ENCODE measurements at places on chromosomes 4 and X. TPM values are rescaled to one million over a fixed set of nuclear protein-coding genes. Genes with fewer than 3 reads are reported as not detected.

Gene UGT2B7
- not detected for total RNA-seq

Gene RENBP
- 10.4 TPM for total RNA-seq

Gene RIPPLY1
- 0.81 TPM for total RNA-seq

GRCh38 chr4:24802648-24803047 lies 7.3 kb downstream of the SOD3 start:
- ATAC-seq = no peak

DNA sequence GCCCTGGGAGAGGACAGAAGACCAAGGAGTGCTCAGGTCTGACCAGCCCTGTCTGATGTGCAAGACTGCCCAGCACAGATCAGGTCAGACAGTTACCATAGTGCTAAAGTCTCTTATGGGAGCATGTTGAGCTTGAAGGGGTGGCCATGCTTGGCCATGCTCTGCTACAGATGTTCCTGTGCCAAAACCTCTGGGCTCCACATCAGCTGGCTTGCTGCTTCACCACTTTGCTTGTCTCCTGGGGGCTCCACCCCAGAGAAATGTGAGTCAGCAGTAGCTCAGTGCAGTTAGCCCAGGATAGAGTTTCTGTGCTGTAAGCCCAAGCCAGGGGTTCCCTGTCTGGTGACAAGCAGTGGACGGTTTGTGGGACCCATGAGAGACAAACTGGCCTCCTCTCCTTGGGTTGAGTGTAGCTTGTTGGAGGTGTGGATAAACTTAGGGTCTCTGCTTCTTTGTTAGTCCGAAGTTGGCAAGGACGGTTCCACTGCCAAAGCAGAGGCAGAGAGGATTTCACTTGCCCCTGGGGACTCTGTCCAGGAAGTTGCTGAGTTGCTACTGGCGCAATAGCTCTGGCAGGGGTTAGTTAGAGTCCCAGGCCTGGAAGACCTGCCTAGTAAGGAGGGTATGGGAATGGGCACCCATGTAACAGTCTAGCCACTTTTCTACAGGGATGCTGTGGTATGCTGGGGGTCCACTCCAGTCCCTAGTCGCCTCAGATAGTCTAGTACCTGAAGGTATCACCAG lies 8.7 kb upstream of the TMSB15C start:
- no peak for ATAC-seq

- no peak for ATAC-seq
Measured at GRCh38 chrX:63746278-63746677, 38.7 kb downstream of the ARHGEF9 start.

All from motor neuron (in vitro differentiated cells).